ENCODE measurements at places on chromosomes 13 and 19.

GRCh38 chr13:83532809-83533208, 349.5 kb downstream of the SLITRK1 start:
- no peak for DNase-seq

DNA sequence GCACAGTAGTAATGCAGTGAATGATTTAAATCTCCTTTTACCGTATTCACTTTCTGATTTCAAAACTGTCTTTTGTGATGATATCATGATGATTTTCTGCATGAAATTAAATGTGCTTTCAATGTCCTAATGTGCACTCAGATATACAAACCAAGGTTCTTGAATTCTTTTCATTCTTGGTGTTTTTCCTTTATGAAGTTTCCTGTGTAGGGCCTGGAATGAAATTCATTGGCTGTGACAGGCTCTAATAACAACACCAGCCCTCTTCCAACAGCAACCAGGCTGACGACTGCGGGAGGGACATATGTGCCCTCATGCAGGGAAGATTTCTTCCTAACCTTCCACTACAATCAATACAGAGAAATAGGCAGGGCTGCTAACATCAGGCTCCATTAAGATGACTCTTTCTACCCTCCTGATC, 1052.0 kb downstream of the DIAPH3 start:
- DNase-seq = no peak

DNA sequence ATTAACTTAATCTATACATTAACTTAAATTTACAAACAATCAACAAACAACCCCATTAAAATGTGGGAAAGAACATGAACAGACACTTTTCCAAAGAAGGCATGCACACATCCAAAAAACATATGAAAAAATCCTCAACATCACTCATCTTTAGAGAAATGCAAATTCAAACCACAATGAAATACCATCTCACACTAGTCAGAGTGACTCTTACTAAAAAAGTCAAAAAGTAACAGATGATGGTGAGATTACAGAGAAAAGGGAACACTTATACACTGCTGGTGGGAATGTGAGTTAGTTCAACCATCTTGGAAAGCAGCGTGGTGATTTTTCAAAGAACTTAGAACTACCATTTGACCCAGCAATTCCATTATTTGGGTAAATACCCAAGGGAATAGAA, 759.2 kb upstream of the SLITRK1 start:
- DNase-seq = no peak

DNA sequence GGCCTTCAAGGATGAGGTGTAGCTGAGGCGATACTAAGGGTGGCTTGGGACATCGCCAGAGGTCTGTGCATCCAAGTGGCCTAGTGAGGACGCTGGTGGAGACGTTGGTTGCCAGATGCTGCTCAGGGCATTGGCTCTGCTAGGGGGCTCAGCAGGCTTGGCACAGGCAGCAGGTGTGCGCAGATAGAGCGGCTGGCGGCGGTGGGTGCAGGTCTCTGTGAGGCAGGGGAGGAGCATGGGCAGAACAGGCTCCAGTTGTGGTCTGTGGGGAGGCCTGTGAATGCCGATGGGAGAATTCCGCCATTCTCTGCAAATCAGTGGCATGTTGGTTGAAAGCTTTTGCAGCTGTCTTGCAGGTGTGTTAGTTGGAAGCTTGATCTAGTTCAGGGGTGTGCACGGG, 21.2 kb downstream of the PRAM1 start:
- DNase-seq = no peak

DNA sequence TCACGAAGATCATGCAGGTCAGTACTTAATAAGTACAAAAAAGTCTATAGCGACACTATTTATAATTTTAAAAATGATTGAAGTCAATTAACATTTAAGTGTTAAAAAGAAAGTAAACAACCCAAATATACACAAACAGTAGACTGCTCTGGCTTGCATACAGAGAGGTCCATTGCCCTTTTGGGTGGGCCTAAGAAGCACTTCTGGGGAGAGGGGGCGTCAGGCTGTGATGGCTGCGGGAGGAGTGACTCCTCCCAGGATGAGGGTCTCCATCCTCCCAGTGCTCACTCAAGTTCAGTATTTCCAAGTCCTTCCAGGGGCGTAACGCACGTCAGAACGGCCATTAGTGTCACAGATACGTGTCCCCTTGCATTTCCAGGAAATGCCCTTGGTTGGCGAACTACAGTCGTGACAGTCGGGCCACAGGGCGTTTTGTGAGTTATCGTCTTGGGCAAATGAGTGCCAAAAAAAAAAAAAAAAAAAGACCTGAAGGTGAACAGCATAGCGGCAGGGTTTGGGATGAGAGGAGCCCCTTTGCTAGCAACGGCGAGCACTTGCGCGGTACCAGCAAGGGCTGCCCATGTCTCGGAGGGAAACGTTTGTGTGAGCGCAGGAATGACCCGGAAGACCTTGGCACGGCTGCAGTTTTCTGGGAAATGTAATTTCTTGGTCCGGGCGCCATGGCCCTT, at the start of gene SCGB2B2:
TSS of gene SCGB2B2 (minus strand) at position 463 of the 689 bp plus-strand sequence. CDS start 82,596 bp downstream, outside the sequence.
- no peak for DNase-seq

DNA sequence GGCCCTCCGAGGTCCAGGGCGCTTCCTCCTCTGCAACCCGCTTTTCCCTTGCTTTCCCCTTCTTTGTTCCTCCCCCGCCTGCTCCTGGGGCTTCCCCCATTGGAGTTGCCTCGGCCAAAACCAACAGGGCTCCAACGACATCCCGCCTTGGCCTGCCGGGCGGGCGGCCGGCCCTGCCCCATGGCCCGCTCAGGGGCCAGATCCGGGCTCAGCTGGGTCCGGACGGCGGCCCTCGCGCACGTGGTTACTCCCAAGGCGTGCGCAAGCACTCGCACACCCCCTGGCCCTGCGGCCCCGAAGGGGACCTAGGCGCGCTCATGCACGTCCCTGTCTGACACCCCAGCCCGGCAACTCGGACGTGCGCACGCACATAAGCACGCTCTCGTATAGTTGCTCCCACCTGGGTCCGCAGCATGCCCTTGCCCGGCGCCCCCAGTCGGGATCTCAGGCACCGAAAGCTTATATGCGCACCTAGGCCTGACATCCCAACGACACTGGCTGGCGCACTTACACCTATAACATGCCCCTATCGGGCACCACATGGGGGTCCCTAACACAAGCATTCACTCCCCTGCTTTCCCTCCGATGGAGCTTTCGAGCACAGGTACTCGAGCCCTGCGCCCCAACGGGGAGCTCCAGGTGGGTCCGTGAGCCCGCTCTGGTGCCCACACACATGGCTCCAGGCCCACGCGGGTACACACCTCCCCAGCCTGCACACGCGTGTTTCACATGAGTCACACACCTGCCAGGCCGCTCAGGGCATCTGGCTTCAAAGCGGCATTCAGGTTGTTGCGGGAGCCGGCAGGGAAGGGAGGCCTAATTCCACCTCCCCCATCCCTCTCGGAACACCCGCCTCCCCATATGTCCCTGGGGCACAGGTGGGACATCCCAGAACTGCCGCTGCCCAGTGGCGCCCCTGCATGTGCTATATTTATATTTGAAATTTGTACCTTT, 15.0 kb downstream of the NFIX start:
- DNase-seq = no peak

DNA sequence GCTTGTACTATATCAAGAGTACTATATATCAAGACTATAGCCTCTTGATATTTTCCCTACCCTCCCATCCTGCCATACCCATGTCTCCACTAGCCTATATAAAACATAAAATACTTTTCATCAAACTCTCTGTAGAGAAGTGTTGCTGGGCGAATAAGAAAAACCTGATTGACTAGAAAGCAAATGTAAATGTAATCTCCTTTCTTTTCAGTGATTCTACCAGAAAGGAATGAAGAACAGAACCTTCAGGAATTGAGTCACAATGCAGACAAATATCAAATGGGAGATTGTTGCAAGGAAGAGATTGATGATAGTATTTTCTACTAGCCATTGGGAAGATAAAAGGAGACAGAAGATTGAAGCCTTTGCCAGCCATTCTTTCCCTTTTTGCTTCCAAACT, 89.2 kb downstream of the KCNRG start:
- DNase-seq = no peak

- no peak for DNase-seq
These were observed 1120.7 kb downstream of the DIAPH3 start for GRCh38 chr13:59043016-59043415.

DNA sequence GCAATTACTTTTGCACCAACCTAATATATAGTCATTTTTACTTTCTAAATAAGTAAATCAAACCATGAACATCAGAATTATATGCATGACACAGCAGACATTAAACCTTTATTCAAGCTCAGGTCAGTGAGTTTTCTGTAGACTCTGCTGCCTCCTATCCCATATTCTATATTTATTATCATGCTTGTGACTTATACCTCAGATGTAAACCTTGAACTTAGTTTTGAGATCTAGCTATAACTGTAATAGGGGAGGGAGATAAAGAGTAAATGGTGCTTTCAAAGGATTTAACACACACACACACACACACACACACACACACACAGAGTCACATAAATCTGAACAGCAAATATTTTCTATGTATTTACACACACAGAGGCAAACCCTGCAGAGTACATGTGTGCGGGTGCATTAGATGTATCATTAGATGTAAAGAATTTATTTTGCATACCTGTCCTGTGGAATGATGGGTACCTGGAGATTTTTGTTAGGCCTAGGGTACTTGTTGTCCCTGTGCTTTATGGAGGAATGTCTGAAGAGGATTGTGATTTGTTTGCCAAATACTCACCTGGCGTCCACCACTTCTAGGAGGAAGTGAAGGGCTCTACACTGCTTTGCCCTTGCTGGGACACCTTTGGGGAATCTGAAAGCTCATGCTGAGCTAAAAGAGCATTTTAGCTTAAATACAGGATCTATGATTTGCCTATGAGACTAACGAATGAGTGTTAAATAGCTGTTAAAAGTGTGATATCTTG, 521.9 kb downstream of the KLF5 start:
- no peak for DNase-seq

GRCh38 chr13:92821324-92821723, 405.3 kb upstream of the GPC6 start:
- DNase-seq = no peak

DNA sequence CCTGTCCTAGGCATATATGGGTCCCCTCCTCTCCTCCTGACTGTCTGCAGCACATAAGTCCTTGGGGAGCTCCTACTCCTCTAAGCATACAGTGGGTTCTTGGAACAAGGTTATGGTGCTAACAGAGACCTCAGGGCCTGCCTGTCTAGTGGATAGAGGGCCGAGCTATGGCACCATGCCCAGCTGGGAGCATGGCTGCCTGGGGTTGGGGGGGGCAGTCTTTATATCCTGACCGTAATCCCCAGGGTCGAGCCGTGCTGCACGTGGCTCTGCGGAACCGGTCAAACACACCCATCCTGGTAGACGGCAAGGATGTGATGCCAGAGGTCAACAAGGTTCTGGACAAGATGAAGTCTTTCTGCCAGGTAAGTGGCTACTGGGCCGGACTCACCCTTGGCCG, 3.3 kb downstream of the GPI start:
- no peak for DNase-seq

- no peak for DNase-seq
These were observed 27.4 kb upstream of the SPACA7 start for GRCh38 chr13:112348642-112349345.

GRCh38 chr19:38944981-38945506, 14.3 kb downstream of the MRPS12 start:
- DNase-seq = no peak

GRCh38 chr19:34794066-34794960, 21.3 kb upstream of the ZNF599 start:
- DNase-seq = no peak

GRCh38 chr13:86425170-86425815, 626.1 kb upstream of the SLITRK6 start:
- DNase-seq = no peak

GRCh38 chr13:37138169-37138568, 32.7 kb upstream of the CSNK1A1L start:
- DNase-seq = peak; percentile 33

DNA sequence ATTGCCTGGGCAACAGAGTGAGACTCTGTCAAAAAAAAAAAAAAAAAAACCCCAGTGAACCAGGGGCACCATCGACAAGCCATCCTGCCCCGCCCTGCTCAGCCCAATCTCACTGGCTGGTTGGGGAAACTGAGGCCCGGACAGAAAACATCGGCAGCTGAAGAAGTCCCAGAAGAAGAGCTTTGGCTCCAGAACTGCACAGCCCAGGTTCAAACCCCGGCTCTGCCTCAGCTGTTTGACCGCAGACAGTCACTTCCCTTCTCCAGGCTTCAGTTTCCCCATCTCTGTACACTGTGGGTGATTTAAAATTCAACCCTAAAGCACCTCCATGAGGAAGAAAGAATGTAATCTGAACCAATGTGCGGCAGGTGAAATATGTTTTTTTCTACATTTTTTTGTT, 9.4 kb upstream of the SEMA6B start:
- no peak for DNase-seq

GRCh38 chr19:2922987-2923386, 21.8 kb downstream of the ZNF77 start:
- DNase-seq = no peak

- DNase-seq = no peak
These were observed 42.8 kb downstream of the ATP11A start for GRCh38 chr13:112732679-112733078.

DNA sequence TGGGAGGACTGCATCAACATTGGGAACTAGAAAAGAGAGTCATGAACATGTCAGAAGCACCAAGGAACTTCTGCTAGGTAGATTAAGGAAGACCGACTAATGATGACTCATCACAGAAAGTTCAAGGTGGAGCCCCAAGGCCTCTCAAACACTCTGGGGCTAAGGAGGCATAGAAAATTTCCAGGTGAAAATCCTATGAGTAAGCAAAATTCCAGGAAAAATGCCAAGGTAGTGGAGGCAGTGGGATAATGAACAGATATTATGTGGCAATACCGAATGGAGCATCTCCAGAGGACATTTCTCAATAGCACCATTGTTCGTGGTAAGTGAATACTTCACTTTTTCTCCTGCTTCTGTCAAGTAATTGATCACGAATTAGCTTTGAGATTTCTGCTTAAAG, 336.5 kb downstream of the MZT1 start:
- DNase-seq = no peak

DNA sequence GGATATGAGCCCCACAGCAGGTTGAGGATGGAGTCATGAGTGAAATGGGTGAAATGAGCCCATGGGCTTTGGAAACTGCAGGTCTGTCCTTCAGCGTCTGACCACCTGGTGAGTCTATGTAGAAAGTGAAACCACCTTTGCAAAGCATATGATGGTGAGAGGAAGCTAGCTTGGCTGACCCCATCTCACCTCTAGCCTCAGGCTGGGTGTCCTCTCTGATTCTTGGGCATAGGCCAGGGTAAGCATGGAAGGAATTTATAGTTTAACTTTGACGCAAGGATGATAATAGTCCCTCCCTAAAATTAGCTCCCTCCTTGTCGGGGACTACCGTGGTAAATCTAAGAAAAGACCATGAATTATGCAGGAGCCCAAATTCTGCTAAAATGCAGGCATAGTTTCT, 16.8 kb upstream of the PSG9 start:
- DNase-seq = no peak

GRCh38 chr13:60282186-60282585, 114.8 kb upstream of the TDRD3 start:
- no peak for DNase-seq

- DNase-seq = no peak
These were observed 12.4 kb downstream of the TMEM143 start for GRCh38 chr19:48351341-48351752.

- DNase-seq = no peak
These were observed 257.8 kb downstream of the ENOX1 start for GRCh38 chr13:43528992-43529391.

All from T1000 (cell line).